Caudate nucleus (tissue), 63 donors: ENCODE measurements at places on chromosomes 2 and 18.
A peak's percentile ranks its signal among the peaks of the same experiment; 100 is the strongest.

DNA sequence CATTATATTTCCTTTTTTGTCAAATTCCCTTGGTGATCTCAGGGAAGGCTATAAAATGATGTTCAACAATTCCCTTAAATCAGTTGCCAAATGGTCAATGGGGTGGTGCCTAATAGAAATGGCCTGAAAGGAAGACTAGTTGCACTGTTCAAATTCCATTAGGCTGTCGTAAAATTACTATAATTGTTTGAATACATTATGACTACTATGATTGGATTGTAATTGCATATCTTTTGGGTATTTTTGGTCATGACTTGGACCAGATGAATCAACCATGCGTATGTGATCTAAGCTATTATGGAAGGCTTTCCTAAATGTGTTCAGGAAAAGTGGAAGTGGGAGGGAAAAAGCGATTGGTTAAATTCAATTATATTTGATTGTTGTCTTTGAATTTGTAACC lies 41.3 kb upstream of the KCNE4 start:
- no peak for DNase-seq

- no peak for DNase-seq
Measured at GRCh38 chr2:196951973-196952372, 25.5 kb upstream of the PGAP1 start.

DNA sequence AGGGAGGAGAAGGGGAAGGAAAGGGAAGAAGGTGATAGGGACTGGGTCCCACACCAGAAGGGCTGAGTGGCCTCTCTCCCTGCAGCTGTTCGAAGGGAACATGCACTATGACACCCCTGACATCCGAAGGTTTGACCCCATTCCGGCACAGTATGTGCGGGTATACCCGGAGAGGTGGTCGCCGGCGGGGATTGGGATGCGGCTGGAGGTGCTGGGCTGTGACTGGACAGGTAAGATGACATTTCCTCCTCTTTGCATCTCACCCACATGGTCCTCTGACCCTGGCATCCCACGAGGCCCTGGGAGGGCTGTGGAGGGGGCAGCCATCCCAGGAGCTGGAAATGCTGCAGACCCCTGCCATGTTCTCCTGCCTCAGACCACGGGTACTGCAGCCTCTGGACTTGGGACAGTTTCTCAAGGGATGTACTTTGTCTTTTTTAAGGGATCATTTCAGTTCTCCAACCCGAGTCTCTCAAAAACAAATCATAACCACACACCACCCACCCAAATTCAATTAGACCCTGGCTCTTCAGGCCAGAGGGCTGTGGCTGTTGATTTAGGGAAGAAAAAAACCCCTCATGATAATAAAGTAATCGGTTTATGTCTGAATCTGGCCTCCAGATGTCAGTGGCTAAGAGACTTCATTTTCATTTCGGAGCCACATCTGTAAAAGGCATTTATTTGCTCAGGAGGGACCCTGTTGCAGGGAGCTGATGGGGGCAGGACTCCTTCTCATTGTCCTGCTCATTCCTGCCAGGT lies 63.5 kb downstream of the NRP2 start:
- DNase-seq = no peak

DNA sequence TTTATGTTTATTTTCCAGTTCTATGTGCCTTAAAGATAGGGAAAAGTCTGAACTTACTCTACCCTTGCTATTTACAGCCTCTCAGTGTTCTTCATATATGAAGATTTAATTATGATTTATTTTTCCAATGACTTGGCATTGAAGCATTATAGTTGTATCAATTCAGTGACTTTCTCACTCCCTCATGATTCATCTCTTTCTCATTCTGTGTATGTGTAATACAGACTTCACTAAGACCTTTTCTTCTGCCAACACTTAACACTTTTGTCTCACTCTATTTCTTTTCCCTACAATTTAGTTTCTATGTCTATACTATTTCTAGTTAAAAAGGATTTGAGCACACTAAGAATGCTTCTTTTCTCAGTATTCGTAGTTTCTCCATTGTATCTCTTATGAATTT lies 1470.3 kb upstream of the ACVR2A start:
- no peak for DNase-seq

DNA sequence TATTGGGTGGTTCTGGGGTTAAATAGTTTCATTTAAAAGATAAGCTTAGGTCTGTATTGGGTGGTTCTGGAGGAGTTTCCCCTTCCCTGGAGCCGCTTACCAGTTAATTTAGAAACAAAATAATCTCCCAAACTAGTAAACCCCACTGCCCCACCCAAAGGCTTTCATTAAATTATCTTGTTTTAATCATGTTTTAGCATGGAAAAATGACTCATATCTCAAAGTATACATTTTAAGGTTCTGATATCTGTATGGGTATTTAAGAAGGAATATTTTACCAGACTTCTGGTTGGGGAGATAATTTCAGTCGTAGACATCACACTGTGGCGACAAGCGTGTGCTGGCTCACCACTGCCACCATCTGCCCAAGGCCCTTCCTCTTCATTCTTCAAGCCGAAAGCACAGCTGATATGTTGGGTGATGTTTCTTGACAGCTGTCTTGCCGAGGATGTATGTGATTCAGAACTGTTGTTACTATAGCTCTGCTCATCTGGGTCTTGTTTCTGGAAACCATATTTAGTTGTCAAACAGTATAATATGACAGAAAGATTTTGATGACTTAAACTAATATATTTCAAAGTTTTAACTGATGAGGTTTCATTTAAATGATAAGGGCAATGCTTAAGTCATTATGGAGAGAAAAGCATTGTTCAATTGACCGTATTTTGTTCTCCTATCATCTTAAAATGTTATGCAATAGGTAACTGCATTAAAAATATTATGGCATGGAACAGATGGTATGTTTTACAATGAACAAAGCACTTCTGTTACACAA lies 5.1 kb downstream of the FIGLA start:
- peak; percentile 11 for DNase-seq

- DNase-seq = no peak
Measured at GRCh38 chr2:963876-964275, 13.2 kb downstream of the SNTG2 start.

GRCh38 chr2:16260041-16260830 lies 319.9 kb downstream of the MYCN start:
- no peak for DNase-seq

GRCh38 chr2:155377266-155377680 lies 678.8 kb downstream of the KCNJ3 start:
- DNase-seq = no peak

DNA sequence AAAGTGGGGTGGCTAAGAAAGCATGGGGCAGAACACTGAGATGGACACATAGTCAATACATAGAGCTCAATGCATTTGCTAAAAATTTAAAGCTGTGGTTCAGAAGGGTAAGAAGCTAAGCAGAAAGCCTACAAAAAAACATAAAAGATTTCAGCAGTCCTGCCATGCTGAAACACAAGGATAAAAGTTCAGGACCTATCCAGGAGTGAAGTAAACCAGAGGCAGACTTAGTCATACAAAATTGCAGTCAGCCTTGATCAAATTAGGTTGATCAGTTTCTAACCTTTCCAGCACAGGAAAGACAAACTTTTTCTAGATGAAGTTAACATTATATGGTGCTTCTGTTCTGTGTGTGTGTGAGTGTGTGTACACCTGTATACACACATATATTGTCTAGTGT lies 120.8 kb upstream of the RBMS1 start:
- DNase-seq = no peak

DNA sequence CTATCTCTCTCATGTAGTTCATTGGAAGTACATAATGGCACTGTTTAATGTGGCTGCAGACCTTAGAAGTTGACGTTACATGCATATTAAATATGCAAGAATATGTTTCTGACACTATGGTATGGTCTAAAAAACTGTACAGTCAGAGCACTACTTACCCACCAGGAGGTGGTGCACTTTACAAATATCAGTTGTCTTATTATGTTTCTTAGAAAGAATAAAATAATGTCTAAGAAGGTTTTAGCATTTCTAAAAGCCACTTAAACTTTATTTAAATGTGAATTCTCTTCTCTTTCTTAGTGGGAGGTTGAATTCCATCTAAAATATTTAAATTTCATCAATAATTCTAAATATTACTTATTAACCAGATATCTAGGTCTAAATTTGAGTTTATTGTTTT lies 4.3 kb downstream of the TMEFF2 start:
- no peak for DNase-seq

DNA sequence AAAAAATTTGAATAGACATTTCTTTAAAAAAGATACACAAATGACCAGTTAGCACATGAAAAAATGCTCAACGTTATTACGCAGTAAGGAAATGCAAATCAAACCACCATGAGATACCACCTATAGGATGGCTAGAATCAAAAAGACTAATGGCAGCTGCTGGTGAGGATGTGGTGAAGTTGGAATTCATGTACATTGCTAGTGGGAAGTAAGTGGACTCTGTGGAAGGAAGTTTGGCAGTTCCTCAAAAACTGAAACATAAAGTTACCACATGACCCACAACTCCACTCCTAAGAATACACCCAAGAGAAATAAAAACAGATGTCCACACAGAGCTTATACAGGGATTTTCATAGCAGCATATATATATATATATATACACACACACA lies 51.2 kb downstream of the MBP start:
- no peak for DNase-seq

DNA sequence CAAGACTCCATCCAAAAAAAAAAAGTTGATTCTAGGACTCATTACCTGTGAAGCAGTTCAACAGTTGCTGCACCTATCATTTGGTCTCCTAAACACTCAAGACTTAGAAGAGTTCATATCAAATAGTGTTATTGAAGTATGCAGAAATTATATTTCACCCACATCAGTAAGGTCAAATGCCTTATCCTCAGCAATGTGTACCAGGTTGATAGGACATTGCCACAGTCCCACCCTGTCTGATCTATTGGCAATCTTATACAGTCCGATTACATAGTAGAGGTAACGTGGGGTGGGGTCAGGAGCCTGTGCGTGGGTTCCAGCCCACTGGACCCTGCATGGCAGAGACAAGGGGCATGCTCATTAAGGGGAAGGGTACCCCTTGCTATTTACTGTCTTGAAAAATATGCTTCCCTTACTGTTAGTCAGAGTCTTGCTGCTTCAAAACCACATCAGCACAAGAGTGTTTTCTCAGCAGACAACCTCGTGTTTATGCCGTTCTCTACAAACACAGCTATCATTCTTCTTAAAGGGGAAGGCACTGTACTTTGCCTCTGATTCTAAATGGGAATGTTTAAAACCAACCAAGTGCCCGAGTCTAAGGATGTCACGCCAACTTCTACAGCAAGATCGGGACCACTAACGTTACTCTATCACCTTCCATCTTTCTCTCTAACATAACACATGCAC lies 115.2 kb downstream of the MTCL1 start:
- DNase-seq = no peak

DNA sequence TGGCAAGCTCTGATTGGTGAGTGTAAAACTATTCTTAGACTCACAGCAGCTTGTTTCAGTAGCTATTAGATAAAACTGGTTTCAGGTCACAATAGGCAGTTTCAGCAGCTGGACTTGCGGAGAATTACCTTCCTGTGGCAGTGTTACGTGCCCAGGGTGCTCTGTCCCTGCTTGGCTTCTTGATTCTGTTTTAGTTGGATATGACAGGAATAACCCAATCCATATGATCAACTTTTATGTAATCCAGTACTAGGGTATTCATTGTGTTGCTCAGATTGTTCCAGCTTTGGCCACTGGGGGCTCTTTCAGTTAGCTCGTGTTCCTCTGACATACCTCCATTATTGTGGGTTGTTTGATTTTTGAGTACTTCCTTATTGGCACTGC lies 43.1 kb downstream of the INPP4A start:
- no peak for DNase-seq

DNA sequence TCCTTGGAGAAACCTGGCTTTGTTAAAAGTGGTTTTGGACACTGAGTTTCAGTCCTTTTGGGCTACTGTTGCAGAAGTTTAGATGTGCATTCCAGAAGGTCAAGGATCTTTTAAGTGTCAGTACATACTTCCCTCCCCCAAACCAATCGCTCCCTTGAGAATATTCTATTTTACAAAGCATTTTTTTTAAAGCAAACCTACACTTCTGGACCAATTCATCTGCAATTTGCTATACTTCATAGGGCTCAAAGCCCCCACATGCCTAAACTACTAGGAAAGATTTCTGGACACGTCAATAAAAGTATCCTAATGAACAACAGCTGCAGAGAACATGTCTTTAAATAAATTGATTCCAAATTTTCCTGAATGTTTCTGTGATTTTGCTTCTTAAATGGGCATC lies 157.6 kb downstream of the RDH14 start:
- DNase-seq = no peak

GRCh38 chr18:63970809-63971205 lies 926 bp downstream of the SERPINB8 start:
- peak; percentile 33 for DNase-seq

DNA sequence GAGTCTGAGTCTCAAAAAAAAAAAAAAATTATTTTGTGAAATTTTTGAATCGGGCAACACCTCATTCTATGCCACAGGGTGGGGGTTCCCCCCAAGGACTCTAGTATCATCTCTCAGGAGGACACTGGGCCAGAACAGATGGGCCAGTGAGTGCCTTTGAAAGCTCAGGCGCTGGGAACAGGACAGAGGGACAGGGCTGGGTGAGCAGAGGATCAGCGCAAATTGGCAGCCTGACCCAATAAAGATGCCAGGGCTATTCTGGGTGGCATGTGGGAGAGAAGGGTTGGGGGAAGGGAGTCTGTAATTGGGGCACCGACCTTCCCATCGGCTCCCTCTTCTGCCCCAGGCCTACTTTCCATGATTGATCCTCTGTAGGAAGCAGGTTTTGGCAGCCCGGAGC lies 44.0 kb downstream of the KIF3C start:
- DNase-seq = peak; percentile 16

DNA sequence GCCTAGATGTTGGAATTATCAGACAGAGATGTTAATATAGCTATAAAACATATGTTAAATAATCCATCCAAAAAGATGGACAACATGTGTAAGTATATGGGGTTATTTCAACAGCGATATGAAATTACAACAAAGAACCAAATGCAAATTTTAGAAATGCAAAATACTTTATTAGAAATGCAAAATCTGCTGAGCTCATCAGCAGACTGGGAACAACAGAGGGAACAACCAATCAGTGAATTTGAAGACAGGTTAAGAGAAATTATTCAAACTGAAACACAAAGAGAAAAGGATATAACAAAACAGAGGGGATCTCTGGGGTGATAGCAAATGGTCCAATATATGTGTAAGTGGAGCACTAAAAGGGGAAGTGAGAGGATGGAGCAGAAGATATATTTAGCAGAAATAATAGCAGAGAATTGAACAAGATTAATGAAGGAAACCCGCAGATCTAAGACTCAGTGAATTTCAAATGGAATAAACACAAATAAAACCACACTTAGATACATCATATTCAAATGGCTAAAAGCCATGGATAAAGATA lies 13.5 kb upstream of the HS6ST1 start:
- DNase-seq = no peak

- no peak for DNase-seq
Measured at GRCh38 chr2:230828272-230828961, 36.3 kb upstream of the ITM2C start.

GRCh38 chr2:130756874-130757668 lies 1.7 kb downstream of the AMER3 start:
- DNase-seq = no peak

GRCh38 chr18:46920653-46921052 lies 3.3 kb downstream of the KATNAL2 start:
- DNase-seq = no peak

GRCh38 chr18:35780937-35781336 lies 191.5 kb upstream of the RMP24 start:
- no peak for DNase-seq
